ENCODE measurements at places on chromosomes 16 and 17.

DNA sequence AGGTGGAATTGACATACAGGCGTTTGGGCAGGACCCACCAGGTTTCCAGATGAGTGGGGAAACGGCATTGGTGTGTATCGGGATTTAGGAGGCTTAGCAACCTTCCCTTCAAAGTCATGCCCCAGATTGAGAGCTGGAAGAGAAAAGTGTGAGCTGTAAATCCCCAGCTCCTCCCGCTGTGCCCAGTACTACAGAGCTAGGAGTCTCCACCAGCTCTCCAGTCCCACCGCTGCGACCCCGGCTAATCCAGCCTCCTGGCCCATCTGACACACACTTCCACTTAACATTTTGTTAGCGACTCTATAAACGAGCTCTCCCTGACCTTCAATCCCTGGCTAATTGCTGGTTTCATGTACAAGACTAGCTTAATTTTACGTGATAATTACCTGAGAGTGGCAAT lies 29.9 kb upstream of the LHX1 start:
- no peak for DNase-seq

DNA sequence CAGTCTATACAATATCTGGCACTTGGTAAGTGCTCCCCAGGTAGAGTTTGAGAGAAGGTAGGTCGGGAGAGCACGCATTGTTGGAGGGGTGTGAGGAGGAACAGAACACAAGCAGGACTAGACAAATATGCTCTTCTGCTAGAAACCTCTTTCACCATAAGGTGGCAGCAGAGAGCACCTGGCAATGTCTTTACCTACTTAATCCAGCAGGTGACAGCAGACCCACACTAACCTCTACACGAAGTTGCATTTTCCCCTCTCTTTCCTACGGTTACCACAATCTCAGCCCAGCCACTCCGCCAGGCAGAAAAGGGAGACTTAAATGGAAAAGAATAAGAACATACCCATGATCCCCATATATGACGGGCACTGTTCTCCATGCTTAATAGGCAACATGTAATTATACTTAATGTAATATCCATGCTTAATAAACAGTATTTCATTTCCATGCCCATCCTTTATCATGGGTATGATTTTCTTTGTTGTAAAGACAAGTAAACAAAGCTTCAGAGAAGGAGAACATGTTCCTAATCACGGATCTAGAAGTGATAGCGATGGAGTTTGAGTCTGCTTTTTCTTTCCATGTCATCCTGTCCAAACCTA lies 55.1 kb upstream of the CCL2 start:
- DNase-seq, result peak; percentile 48

DNA sequence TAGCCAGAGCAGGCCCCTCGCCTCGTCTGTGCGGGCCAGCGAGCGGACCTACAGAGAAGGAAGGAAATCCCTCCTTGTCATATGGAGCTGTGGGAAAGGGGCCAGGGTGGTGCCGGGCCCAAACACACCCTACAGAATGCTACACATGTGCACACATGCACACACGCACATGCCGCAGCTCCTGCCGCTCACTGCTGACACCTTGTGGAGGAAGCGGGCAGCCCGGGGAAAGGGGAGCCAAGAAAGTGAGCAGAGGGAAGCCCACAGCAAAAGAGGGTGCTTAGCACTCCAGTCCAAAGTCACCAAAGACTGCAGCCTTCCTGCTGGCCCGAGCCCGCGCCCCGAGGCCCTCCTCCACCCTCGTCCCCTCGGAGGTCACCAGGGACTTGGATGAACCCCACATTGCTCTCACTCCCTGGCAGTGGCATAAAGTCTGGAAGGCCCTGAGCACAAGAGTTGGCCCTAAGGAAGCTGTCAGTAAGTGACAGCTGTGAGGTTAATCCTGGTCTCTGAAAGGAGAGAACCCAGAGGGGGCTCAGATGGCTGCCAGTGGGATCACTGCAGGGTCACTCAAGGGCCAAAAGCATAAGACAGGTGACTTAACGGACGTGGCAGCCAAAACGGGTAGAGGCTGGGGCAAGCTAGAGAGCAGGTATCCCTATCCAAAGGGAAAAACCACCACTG lies 68.2 kb downstream of the MYO18A start:
- DNase-seq, result peak; percentile 80

- no peak for DNase-seq
Observed at GRCh38 chr16:70681382-70682238, 4.2 kb downstream of the MTSS2 start.

GRCh38 chr16:58882292-58882691 lies 148.2 kb upstream of the GOT2 start:
- no peak for DNase-seq

- no peak for DNase-seq
Observed at GRCh38 chr17:58991718-58992331, 114.9 kb downstream of the TRIM37 start.

- no peak for DNase-seq
Observed at GRCh38 chr17:76670020-76670717, 26.6 kb upstream of the ST6GALNAC1 start.

- no peak for DNase-seq
Observed at GRCh38 chr16:54422569-54422978, 136.0 kb upstream of the IRX3 start.

GRCh38 chr17:39200070-39200879 lies at the start of gene RPL19:
Gene RPL19, plus strand, starts transcription at chr17:39200283. Its CDS starts 62 bp downstream, at chr17:39200345.
- DNase-seq, result peak; percentile 76

- DNase-seq, result no peak
Observed at GRCh38 chr16:85683363-85683762, 5.4 kb downstream of the GINS2 start.

DNA sequence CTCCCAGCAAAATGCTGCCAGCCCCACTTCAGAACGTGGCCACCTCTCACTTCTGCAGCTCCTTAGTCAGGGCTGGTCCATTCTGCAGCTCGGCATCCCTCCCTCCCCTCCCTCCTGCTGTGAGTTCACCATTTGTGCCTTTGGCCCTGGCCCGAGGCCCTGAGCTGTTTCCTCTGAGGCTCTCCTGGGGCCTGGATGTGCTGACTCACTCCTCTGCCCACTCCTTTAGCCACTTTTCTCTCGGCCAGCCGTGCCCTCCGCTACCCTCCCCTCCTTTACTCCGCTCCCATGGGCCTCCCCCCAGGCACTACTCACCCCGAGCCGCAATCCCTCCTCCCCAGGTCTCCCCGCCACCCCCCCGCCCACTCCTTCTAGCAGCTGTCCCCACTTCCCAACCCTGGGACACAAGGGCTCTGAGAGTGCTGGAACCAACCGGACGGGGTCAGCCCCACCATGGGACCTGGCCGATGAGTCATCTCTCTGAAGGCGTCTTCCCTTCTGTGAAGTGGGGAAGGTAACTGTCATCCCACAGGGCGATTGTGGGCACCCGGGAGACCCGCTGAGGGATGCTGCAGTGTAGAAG lies 11.5 kb downstream of the KCNG4 start:
- DNase-seq, result no peak

GRCh38 chr17:19348806-19349205 lies 13.7 kb downstream of the B9D1 start:
- DNase-seq, result no peak

DNA sequence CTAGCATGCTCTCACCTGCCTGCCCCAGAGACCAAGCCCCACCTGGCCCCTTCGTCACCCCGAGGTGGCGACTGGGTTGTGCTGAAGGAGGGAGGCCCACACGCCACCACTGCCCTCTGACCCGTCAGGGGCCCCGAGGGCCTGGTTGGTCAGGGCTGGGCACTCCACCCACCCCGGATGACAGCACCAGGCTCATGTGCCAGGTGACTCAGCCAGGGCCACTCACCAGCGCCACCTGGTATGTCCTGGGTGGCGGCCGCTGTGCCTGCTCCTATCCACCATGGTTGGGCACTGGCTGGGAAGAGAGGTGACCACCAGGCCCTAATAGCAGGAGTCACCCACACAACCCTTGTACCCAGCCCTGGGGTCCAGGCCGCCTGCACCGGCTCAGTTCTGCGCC lies 68.9 kb downstream of the JPH3 start:
- no peak for DNase-seq

DNA sequence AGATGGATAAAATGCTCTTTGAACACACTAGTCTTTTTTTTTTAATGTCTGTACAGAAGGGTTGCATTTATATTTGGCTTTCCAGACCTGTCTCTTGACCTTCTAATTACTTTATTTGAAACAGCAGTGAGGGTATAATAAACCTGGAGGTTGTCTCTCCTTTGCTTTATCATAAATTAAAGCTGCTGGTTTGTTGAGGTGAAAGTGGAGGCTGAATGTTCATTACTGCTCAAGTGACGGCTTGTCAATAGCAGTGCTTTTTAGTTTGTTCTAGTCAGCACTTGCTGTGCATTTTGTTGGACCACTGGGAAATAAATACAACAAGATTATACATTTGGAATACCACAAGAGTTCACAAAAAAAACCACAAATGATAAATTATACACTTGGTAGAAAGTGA lies 264.2 kb downstream of the IRX3 start:
- no peak for DNase-seq

DNA sequence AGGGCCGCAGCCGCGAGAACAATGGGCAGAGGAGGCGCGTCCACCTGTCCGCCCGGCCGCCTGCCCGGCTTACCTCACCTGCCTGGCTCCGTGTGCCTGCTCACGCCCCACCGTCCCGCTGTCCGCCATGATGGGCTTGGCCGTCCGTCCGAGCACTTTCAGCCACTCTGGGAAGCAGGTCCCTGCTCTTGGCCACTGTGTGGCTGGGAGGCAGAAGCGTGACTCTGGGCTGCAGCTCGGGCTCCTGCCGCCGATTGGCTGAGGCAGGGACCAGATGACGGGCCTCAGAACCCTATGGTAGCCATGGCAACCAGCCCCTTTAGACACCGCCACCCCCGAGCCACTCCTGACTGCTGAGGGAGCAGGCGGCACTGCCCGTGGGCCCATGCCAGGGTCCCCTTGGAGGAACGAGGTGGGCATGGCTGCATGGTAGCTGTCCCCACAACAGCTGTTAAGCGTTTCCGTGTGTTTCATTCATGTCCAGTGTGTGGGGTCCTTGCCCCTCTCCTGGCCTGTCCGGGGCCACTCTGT lies 8.9 kb upstream of the AXIN1 start:
- DNase-seq, result no peak

DNA sequence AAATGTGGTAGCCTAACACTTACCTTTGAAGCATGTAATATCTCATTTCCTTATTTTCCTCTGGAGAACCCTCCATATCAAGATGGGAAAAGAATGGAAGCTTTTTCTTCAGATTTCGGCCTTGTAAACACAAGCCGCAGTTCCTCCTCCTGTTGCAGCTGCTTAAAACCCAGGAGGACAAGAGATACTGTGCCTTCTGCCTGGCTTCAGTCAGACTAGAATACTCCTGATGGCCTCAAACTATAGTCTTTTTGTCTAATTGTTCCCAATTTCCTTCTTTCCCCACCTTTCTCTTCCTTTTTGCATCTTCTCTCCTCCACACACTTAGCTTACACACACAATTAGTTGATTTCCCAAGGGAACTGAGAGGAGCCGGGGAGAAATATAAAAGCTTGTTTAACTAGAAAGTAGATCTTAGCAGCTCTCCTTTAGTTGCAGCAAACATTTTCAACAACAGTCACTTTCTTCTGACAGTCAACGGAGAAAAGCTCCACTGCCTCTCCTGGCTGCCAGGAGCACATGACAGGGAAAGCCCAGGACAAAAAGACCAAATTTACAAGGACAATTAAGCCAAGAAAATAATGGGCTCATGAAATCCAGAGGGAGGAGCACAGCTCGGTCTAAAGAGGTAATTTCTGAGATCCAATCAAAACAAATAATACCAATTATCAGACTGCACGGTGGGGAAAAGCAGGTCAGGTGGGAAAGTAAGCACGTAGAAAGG lies 76.4 kb upstream of the C17orf78 start:
- no peak for DNase-seq

GRCh38 chr16:48441863-48442279 lies 56.7 kb upstream of the SIAH1 start:
- DNase-seq, result no peak

DNA sequence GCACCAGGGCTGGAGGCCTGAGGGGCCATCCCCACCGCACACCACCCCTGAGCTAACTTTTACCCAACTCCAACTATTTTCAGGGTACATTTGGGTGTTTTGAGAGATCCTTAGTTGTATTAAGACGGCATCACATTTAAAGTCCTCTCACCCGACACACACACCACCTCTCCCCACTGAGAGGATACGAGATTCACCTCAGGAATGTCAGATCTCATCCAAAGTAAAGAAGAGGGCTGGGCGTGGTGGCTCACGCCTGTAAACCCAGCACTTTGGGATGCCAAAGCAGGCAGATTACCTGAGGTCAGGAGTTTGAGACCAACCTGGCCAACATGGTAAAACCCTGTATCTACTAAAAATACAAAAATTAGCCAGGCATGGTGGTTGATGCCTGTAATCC lies 88.4 kb downstream of the RBFOX3 start:
- DNase-seq, result no peak

DNA sequence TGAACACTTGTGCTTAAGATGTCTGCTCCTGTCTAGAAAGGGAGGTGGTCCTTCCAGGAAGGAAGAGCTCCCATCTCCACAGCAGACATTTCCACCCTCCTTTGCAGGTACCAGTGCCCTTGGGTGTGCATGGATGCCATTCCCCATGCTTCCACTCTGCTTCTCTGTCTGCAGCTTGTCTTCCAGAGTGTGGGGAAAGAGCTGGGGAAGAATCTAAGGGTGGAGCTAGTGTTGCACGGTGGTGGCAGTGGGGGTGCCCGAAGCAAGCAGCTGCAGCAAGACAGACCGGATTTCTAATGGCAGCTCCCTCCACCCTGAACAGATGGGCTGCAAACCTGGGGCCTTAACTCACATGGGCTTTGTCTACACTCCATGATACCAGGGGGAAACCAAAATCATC lies 22.6 kb upstream of the HOXB13 start:
- no peak for DNase-seq

DNA sequence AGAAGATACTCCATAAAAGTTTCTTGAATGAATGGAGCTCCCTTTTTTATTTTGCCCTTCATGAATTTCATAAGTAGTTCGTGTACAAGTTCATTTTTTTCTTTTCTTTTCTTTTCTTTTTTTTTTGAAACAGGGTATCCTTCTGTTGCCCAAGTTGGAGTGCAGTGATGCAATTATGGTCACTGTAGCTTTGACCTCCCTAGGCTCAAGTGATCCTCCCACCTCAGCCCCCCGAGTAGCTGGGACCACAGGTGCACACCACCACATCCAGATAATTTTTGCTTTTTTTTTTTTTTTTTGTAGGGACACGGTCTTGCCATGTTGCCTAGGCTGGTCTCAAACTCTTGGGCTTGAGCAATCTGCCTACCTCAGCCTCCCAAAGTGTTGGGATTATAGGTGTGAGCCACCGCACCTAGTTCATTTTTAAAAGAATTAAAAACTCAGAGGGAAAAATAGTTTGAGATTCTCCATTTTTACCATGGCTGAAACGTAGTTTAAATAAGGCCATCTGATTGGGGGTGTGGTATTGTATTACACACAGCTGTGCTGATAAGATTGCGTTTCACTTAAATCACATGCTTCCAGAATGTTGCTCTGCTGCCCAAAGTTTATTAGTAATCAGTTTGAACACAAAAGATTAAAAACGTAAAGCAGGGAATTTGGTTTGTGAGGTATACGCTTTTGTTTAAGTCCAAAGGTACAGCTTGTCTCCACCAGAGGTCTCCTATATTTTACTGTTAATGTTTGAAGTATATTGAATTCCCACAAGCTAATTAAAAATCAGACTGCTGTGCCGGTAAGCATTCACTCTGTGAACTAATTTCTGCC lies 154.1 kb downstream of the SOCS1 start:
- no peak for DNase-seq

- DNase-seq, result peak; percentile 15
Observed at GRCh38 chr17:17913695-17914332, 58.4 kb downstream of the TOM1L2 start.

GRCh38 chr17:73280191-73280590 lies 18.5 kb upstream of the CPSF4L start:
- DNase-seq, result no peak

Measured in stimulated activated CD4-positive, alpha-beta T cell treated with anti-CD3 and anti-CD28 coated beads, Interleukin-4, amount 100 ng/mL, for 4 hours (primary cell).